ENCODE measurements at places on chromosomes 7 and 10.

DNA sequence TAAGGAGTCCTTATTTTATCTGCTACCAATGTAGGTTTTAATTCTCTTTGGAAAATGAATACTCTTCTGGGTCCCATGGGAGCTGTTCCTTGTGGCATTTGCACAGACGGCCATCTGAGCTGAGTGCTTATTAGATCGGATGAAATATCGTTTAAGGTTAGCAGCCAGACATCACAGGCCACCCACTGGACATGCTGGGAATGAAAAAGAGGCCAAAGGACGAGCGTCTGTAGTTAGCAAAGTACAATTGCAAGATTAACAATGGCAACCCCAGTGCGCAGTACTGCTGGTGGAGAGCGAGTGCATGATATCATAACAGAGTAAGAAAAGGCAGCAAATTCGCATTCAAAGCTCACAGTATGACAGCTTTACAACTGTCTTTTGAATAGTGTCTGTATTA, 28.3 kb upstream of the CREB5 start:
- no peak for DNase-seq

GRCh38 chr10:24872049-24872789, 80.2 kb downstream of the PRTFDC1 start:
- no peak for DNase-seq

GRCh38 chr10:43599333-43599732, 6.9 kb upstream of the ZNF485 start:
- DNase-seq, result no peak

- peak; percentile 33 for DNase-seq
Observed at GRCh38 chr10:90644165-90644564, 213.7 kb downstream of the HTR7 start.

GRCh38 chr7:101591504-101591903, 37.6 kb downstream of the MYL10 start:
- DNase-seq, result no peak

- no peak for DNase-seq
Observed at GRCh38 chr7:151432658-151433521, 7.1 kb downstream of the CRYGN start.

DNA sequence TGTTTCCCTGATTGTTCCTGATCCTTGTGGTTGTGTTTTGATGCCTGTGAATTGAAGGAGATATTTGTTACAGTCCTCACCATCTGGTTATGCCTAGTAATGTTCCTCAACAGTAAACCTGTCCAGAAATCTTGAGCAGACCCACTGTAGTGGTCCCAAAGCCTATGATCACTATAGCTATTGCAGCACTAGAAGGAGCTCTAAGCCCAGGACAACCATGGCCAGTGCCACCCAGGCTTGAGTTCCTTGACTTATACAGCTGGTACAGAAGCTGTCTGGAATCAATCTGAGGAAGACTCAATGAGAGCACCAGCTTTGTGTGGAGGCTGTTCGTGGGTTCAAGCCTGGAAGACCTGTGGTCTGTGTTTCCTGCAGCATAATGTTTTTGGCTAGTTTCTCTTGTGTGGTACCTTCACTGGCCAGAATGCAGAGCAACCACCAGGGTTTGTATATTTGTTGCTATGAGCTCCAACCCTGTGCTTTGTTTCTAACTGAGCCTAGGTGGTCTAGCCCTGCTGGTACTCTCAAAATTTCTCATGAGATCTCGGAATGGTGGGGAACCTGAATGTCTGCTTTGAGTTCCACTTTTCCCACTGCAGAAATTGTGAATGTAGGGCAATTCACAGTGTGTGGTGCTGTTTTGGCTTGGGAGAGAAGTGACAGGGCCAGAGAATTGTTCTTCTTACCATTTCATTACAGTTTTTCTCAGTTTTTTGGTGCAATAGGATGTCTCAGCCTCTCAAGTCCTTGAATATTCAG, 355.2 kb downstream of the SUGCT start:
- DNase-seq, result no peak

DNA sequence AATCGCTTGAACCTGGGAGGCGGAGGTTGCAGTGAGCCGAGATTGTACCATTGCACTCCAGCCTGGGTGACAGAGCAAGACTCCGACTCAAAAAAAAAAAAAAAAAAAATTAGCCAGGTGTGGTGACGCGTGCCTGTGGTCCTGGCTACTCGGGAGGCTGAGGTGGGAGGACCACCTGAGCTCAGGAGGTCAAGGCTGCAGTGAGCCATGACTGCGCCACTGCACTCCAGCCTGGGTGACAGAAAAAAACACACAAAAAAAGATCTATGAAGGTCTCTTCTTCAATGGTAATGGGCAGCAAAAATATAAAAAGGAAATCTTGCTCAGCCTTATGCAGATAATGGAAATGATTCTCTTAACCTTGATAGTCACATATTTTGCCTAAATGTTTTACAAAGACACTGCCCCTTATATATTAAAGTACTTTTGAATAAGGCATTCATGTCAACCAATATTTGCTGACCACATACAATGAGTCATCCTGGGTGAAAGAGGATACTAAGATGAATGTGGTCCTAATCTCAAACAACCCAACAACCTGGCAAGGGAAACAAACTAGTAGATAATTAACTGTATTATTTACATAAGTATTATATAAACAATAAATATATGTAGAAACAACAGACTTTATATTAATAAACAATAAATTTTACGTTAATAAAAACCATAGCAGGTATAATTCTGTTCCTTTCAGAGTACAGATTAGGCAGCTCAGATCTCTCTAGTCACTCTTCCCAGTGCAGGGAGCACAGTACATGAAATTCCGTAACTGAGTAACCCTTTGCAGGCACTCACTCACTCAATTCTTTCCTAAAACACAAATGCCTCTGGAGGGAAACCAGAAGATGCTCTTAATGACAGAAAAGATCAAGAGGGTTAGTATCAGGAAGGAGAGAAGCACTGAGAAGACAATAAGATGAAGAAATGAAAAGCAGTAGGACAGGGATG, 8.1 kb downstream of the TOMM7 start:
- no peak for DNase-seq

DNA sequence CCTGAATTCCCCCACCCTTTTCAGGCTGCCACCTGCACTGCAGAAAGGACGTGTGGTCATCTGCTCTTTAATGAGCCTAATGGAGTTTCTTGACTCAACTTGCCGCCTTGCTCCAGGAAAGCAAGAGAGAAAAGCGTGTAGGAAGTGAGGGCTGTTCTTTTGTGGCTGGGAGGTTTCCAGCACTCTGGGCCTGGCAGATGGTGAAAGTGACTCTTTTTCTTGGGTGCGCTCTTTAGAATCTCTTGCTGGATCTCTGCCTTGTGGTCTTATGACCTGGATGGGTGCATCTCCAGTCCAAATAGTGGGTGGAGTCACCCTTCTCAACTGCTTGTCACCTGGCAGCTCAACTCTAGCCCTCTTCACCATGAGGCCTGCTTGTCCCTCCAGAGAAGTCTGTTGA, 244.0 kb downstream of the SORCS1 start:
- no peak for DNase-seq

All from urothelium cell line (cell line).